AG04449 (cell line): ENCODE measurements at places on chromosomes 7 and 10.
A peak's percentile ranks its signal among the peaks of the same experiment; 100 is the strongest.

- DNase-seq: no peak
Measured at GRCh38 chr7:114309729-114310128, 104.9 kb upstream of the FOXP2 start.

DNA sequence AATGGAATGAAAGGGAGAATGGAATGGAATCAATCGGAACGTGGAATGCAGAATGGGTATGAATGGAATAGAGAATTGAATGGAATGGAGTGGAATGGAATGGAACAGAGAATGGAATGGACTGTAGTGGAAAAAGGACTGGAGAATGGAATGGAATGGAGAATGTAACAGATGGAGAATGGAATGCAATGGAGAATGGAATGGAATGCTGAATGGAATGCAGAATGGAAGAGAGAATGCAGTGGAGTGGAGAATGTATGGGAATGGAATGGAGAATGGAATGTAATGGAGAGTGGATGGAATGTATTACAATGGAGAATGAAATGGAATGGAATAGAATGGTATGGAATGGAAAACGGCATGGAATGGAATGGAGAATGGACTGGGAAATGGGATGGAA lies 96.9 kb downstream of the NSUN6 start:
- no peak for DNase-seq

GRCh38 chr7:110870926-110871325 lies 220.0 kb upstream of the LRRN3 start:
- DNase-seq: no peak

- no peak for DNase-seq
Measured at GRCh38 chr10:5583525-5584175, 58.9 kb downstream of the CALML3 start.

DNA sequence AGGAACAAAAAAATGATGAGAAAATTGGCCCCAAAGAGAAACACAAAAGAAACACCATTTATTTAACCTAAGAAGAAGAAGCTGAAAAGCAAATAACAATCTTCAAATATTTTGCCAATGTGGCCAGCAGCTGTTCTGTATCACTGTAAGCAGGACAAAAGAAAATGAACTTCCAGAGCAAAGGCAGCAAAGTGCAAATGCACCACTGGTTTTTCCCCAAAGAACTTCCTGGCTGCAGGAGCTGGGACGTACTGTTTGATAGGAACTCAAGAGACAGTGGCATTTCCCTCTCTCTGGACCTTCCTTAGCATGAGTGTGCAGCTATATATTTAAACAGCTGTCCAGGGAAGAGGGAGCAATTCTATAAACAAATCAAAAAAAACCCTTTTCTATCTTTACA lies 60.4 kb downstream of the RNLS start:
- no peak for DNase-seq

DNA sequence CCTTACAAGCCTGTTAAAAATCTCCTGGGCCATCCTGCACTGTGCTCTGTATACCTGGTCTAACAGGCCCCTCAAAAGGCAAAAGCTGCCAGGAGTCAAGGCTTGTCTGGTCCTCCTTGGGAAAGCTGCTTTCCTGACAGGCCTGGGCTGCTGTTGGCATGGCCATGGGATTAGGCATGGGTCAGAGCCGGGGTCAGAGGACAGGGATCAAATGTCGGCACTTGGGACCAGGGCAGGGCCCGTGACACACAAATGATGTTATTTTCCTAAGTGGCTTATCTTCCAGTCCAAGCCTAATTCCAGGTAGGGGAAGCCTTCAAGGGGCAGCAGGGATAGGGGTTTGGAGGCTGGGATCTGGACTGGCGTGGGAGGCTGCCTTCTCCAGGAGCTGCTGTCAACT lies 191.5 kb upstream of the GPR26 start:
- DNase-seq: no peak

GRCh38 chr10:75402486-75403143 lies 1.1 kb upstream of the ZNF503 start:
- no peak for DNase-seq

- no peak for DNase-seq
Measured at GRCh38 chr10:110408203-110408871, 89.4 kb upstream of the DUSP5 start.

GRCh38 chr10:132298038-132298881 lies 9.5 kb downstream of the STK32C start:
- no peak for DNase-seq

DNA sequence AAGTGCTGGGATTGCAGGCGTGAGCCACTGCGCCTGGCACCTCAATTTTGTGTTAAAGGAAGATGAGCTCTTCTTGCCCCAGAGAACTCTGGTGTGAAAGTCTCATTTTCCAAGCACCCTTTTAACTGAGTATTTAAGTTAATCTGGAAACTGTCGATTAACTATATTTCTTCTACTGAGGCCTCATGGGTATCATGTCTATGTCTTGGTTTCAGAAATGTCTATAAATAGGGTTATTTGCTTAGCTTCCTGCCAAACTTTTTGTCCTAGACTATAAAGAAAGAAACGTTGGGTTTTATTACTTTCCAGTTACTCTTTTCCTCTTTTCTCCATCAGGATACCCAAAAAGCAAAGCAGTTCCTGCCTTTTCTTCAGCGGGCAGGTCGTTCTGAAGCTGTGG lies 102.4 kb downstream of the LRRC4 start:
- DNase-seq: no peak

DNA sequence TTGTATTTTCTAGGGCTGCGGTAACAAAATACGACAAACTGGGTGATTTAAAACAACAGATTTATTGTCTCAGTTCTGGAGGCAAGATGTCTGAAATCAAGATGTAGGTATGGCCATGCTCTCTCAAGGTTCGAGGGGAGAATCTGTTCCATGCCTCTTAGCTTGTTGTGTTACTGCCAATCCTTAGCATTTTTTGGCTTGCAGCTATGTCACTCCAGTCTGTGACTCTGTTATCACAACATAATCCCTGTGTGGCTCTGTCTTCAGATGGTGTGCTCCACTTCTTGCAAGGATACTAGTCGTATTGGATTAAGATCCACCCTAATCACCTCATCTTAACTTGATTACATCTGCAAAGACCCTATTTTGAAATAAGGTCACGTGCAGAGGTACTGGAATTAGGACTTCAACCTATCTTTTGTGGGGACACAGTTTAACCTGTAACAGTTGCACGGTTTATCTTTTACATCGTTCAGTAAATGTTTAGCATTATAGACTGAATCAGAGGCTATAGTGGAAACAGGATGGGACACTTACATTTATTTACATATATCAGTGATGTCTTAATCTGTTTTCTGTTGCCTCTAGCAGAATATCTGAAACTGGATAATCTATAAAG lies 3.1 kb downstream of the C1GALT1 start:
- DNase-seq: no peak

- no peak for DNase-seq
Measured at GRCh38 chr10:44030132-44030531, 354.8 kb downstream of the CXCL12 start.

- no peak for DNase-seq
Measured at GRCh38 chr7:140005341-140005740, 57.4 kb downstream of the PARP12 start.

GRCh38 chr10:31554556-31554955 lies 235.5 kb downstream of the ZEB1 start:
- peak; percentile 4 for DNase-seq

DNA sequence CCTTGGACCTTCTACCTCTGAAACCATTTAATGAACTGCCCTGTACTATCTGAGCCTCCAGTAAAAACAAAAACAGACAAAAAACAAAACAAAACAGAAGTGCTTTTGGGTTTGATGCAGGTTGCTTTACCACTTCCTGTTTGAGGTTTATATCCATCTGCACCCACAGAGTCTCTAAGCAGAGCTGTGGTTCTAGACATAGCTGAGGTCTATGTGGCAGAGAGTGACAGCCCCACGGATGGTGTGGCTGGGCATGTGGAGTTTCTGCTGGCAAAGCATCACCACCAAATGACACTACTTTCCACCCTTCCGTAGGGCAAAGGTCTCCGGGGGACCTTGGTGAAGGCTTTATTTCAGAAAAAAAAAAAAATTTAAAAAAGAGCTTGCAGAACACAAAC lies 754.2 kb downstream of the GRID1 start:
- DNase-seq: no peak

DNA sequence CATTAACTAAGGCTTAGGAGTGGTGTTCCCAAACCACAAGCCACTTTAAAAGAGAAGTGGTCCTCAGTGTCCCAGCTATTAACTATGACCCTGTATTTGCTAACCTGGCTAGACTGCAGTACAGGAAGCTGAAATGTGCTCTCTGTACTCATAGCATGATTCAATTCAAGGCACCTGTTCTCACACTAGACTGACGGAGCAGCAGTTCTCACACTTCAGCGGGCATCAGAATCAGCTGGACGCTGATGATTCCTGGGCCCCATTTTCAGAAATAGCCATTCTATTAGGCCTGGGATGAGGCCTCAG lies 24.5 kb upstream of the MSRB2 start:
- no peak for DNase-seq

GRCh38 chr7:3028758-3029093 lies 14.9 kb downstream of the CARD11 start:
- no peak for DNase-seq

DNA sequence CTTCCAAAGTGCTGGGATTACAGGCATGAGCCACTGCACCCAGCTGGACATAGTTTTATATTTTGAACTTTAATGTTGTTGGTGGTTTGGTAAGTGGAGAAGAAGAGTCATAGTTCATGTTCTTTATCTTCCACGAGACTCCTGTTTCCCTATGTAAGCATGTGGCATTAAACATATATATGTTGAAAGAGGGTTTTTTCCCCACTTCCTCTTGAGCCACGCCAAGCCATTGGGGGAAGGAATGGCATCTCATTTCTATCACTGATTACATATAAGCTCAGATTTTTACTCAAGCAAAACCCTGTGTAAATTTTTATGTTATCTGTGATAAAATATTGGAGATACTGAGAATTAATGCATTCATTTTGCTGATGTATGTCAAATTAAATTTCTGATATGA lies 300.4 kb downstream of the PHF14 start:
- DNase-seq: no peak

DNA sequence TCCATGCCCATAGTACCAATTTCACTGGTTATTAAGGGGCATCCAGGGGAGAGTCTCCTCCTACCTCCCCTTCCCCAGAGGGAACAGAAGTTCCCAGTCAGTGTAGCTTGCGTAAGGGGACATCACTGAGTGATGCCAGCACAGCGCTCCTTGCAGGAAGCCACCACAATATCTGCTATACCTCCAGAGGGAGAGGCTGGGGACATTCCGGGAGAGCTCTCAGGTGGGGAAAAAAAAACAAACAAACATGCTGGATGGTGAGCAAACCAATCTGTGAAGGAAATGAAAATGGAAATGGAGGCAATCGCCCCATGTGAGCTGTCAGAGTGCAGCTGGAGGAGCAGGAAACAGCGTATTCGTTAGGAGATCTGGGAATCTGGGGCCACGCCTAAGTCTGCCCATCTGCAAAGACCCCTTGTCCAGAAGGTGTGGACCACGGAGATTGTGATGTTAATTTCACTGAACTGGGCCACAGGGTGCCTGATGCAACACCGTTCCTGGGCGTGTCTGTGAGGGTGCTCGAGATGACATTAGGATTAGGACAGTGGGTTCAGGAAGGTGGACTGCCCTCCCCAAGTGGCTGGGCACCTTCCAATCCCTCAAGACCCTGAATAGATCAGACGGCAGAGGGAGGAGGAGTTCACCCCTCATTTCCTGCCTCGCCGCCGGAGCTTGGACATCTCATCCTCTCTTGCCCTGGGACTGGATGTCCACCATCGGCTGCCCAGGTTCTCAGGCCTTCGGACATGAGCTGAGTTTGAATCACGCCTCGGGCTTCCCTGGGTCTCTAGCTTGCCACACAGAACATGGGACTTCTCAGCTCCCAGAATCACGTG lies 30.5 kb downstream of the GNA12 start:
- DNase-seq: no peak

DNA sequence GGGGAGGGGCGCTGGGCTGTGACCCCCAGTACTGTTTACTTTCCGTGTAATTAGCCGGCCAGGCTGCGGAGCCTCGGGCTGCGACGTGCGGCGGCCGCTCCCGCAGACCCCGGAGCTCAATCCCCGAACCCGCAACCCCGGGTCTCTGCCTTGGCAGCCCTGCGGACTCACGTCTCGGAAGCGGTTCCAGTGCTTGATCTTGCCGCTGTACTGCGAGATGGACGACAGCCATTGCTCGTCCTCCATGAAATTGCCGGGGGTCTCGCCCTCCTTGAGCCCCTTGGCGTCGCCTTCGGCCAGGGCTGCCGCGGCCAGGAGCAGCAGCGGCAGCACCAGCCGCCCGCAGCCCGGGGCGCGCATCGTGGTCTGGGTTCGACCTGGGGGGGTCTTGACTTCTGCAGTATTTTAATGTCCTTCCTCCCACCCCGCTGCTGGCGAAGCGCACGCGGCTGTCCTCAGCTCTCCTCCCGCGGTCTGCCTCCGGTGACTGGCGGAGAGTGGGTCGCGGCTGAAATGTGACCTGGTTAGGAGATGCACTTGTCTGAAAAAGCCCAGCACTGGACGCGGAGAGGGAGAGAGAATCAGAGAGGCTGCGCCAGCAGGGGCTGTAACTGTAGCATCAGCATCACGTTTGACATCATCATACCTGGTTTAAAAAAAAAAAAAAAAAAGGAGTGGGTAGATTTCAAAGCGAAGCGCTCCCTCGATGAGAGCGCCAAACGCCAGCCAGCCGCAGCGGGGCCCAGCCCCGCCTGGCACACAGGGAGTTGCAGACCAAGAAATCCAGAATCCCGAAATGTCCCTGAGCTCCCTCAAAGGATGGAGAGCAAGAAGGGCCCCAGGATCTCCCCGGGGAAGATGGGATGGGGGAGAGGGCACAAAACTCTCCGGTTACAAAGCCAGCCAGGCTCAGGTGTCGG lies at the start of gene SPOCK2:
TSS of gene SPOCK2 (minus strand) at position 583 of the 920 bp plus-strand sequence. CDS start at position 360, 223 bp downstream.
- DNase-seq: no peak

GRCh38 chr10:43801626-43802025 lies 152.9 kb upstream of the ZNF32 start:
- no peak for DNase-seq

DNA sequence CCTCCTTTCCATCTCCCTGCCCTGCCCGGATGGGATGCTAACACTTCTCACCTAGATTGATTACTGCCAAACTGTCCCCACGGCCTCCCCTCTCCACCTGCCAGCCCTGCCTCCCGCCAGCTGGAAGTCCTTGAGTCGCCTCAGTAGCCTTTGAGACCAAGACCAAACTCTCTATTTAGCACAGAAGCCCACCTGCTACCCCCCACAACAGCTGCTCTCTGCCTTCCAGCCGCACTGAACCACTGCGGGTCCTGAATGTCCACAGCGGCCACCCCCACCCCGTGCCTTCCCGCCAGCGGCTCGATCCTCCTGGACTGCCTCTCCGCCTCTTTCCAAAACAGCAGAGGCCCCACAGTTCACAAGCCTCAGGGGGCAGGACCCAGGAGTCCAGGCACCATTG lies 39.0 kb downstream of the FKBP6 start:
- no peak for DNase-seq
